ENCODE measurements at places on chromosomes 13 and 19. TPM values are rescaled to one million over a fixed set of nuclear protein-coding genes. Genes with fewer than 3 reads are reported as not detected.
A peak's percentile ranks its signal among the peaks of the same experiment; 100 is the strongest.

The CEBPA gene
- 1.3 TPM for total RNA-seq

The SLC1A6 gene
- total RNA-seq = not detected

The KLK12 gene
- total RNA-seq = not detected

The ZNF132 gene
- 2.7 TPM for total RNA-seq

DNA sequence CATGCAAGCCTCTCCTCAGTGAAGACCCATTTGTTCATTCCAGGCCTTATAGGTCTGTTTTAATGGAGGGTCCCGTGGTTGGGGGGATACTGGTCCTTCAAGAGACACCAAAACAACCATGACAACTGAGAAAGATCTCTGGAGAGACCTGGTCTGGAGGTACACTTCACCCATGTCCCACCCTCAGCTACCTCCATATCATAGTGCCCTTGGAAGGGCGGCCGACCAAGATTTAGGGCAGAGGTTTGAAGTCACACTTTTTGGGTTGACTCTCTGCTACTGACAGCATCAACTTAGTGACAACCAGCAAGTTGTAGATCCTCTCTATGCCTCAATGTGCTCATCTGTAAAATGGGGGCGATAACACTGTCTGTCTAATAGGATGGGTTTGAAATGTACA, 177.3 kb downstream of the TSHZ3 start:
- H3K36me3 ChIP-seq = no peaks in the 10 kb centered on the region
- no peak overlapping the region for H3K27ac ChIP-seq
- peak; percentile 16 for DNase-seq
- no peaks in the 10 kb centered on the region for H3K4me1 ChIP-seq

GRCh38 chr19:47099576-47100050, 14.0 kb downstream of the ZC3H4 start:
- DNase-seq = no peak
- no peak overlapping the region for H3K4me3 ChIP-seq
- no peaks in the 10 kb centered on the region for H3K36me3 ChIP-seq
- H3K27me3 ChIP-seq = no peaks in the 10 kb centered on the region
- peaks cover 65% of the 10 kb centered on the region for H3K4me1 ChIP-seq

GRCh38 chr13:32224916-32225315, 90.2 kb downstream of the ZAR1L start:
- peaks cover 58% of the 10 kb centered on the region for H3K36me3 ChIP-seq

The PLA2G4C gene
- 23.2 TPM for total RNA-seq

DNA sequence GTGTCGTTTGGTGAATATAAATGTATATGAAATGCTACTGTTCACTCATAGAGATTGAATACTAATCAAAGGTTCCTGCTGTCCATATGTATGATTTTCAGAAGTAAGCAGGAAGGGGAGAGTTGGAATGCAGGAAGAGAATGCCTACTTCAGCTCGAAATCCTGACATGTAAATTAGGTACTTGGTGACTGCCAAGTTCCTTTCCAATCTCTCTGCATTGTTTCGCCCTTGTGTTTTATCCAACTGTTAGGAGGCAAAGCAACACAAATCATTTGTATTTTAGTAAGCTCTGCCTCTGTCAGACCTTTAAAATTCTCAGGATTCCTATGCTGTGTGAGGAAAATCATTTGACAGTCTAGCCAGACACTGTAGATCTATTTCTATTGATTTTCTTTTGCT, 9.0 kb downstream of the STARD13 start:
- H3K4me1 ChIP-seq = no peaks in the 10 kb centered on the region
- H3K27me3 ChIP-seq = no peaks in the 10 kb centered on the region
- DNase-seq = no peak
- H3K4me3 ChIP-seq = no peak overlapping the region
- no peaks in the 10 kb centered on the region for H3K36me3 ChIP-seq
- H3K27ac ChIP-seq = peak overlapping the region; percentile 78

DNA sequence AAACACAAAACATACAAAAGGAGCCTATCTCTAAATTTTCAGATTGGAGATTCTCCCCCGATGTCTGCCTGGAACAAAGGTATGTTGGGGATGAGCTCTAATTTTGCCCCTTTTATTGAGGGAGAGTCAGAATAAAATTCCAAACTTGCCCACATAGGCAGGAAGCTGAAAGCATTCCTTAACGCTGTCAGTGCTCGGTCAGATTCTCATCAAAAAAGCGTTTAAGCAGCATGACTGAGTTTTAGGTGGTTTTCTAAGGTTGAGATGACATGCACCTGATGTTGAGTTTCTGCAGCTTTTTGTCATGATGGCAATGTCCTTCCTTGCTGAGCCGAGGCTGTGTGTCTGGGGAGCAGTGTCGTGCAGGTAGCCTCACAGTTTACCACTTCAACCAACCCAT, 48.4 kb upstream of the MEDAG start:
- H3K4me1 ChIP-seq = peaks cover 1% of the 10 kb centered on the region
- H3K4me3 ChIP-seq = no peak overlapping the region
- H3K36me3 ChIP-seq = no peaks in the 10 kb centered on the region
- no peaks in the 10 kb centered on the region for H3K27me3 ChIP-seq
- no peak overlapping the region for H3K27ac ChIP-seq
- no peak for DNase-seq

GRCh38 chr13:99327761-99328160, 20.6 kb upstream of the GPR183 start:
- H3K27me3 ChIP-seq = no peaks in the 10 kb centered on the region
- no peaks in the 10 kb centered on the region for H3K36me3 ChIP-seq
- DNase-seq = no peak
- no peak overlapping the region for H3K4me3 ChIP-seq
- H3K4me1 ChIP-seq = no peaks in the 10 kb centered on the region

GRCh38 chr13:40682449-40683240, 16.2 kb upstream of the FOXO1 start:
- no peak overlapping the region for H3K4me3 ChIP-seq
- H3K27me3 ChIP-seq = no peaks in the 10 kb centered on the region
- H3K4me1 ChIP-seq = no peaks in the 10 kb centered on the region
- no peak for DNase-seq

DNA sequence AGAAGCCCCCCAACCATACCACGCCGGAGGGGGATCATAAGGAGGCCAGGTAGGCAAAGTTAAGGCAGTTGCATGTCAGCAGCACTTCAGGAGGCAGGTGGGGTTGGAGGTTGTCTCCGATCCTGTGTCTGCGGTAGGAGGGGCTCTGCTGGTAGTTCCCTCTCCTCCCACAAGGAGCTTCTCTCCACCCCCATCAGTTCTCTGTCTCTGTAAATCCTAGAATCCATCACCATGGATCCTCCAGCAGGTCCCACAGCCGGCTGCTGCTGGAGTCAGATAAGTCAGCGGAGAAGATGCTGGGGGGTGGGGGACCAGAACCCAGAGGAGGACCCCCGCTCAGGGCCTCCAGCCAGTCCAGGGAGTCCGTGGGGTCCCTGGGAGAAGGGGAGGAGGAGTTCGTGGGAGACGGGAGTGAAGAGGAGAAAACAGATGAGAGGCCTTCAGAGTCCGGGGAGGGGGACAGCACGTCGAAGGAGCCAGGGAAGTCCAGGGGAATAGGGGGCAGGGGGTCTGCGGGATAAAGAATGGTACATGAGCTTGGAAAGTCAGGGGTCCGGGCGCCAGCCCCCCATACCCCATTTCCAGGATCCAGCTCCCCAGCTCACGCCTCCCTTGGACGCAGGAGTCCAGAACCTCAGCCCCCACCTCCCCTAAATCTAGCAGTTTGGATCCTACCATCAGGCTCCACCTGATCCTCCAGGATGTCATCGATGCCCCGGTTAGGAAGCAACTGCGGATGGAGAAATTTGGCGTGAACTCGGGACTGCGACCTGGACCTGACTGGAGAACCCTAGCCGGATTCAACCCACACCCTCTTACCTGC, 6.3 kb downstream of the MAMSTR start:
- H3K36me3 ChIP-seq = no peaks in the 10 kb centered on the region
- no peaks in the 10 kb centered on the region for H3K27me3 ChIP-seq
- H3K4me3 ChIP-seq = peak overlapping the region; percentile 76
- H3K27ac ChIP-seq = peak overlapping the region; percentile 91
- no peak for DNase-seq

- H3K27ac ChIP-seq = no peak overlapping the region
- no peak for DNase-seq
- H3K36me3 ChIP-seq = no peaks in the 10 kb centered on the region
Measured at GRCh38 chr13:109361562-109362289, 424.7 kb downstream of the IRS2 start.
